Omental fat pad (tissue), 4 donors: ENCODE measurements at places on chromosomes 7 and 10. TPM values are rescaled to one million over a fixed set of nuclear protein-coding genes. Genes with fewer than 3 reads are reported as not detected.

DNA sequence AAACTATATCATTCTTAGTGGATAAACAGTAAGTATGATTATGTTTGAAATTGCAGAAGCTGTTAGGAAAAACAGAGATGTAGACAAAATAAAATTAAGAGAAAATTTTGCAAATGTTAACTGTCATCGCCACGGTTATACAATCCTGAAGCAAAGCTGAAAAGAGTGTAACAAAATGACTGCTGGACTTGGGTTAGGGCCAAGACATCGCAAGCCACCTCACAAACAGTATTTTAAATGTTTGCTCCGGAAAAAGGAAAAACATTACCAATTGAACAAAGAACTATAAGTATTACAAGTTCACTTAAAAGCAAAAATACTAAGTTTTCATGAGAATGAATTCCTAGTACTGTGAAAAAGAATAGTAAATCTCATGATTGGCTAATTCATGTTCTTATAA lies 60.0 kb downstream of the FAM13C start:
- no peak for DNase-seq

- DNase-seq, result no peak
Measured at GRCh38 chr10:97034301-97034700, 151.5 kb downstream of the SLIT1 start.

The RNF148 gene
- 1.4 TPM for total RNA-seq

DNA sequence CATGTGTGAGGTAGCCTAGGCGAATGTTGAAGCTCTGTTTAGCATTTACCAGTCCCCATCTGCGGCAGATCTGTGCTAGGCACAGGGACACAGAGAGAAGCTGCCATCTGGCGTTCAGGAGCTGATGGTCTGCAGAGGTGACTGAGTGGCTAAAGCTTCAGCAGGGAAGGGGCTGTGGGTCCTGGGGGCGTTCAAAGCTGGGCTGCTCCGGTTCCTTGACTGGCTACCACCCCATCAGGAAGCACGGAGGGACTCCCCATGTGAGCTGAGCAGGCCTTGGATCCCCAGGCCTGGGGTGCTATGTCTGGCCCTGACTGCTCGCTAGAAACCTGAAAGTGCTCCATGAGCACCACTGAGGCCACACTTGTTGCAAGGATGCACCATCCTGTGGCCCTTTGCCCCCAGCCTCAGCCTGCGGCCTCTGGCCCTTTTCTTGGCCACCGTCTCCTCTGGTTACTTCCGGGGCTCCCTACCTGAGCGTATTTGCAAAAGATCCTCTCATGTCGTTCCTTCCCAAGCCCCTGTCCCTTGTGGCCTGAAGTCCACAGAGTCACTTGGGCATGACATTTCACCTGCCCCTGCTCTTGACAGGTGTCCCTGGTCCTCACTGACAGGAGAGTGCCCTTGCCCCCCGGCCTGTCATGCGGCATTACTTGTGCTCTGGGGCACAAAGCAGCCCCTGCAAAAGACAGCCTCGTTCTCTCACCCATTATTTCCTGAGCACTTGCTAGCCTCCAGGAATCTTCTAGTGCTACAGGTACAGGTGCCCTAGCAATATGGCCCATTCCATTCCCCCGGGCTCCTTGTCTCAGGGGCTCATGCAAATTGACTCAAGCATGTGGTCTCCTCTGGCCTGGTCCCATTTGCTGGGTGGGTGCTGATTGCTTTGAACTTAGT lies 108.1 kb downstream of the GLRX3 start:
- DNase-seq, result no peak

GRCh38 chr7:42611961-42612360 lies 299.9 kb downstream of the C7orf25 start:
- DNase-seq, result no peak

- DNase-seq, result no peak
Measured at GRCh38 chr10:132873395-132873794, 69.0 kb downstream of the CFAP46 start.

The TMEM178B gene
- total RNA-seq, result 1.3 TPM

- no peak for DNase-seq
Measured at GRCh38 chr10:114684084-114684821, 26.2 kb upstream of the ABLIM1 start.

The VPS37D gene
- 1.5 TPM for total RNA-seq
